Bronchial smooth muscle cell (primary cell): ENCODE measurements at places on chromosomes 7 and 10. TPM values are rescaled to one million over a fixed set of nuclear protein-coding genes. Genes with fewer than 3 reads are reported as not detected.

COX15 gene
- total RNA-seq = 28.2 and 32.6 TPM in 2 replicates

SORCS1 gene
- total RNA-seq = not detected in 2 replicates

OR13A1 gene
- under 0.01 TPM in 1 of 2 replicates, not detected in the other for total RNA-seq

METTL27 gene
- total RNA-seq = 8.3 and 11.8 TPM in 2 replicates

OR6V1 gene
- not detected in 2 replicates for total RNA-seq

TMEM273 gene
- not detected in 2 replicates for total RNA-seq

SEMA3D gene
- 0.95 and 4.0 TPM in 2 replicates for total RNA-seq

RBP4 gene
- 0.17 TPM in 1 of 2 replicates, not detected in the other for total RNA-seq

ASL gene
- total RNA-seq = 18.8 and 34.8 TPM in 2 replicates

PRDX3 gene
- 126 and 131 TPM in 2 replicates for total RNA-seq

TYSND1 gene
- total RNA-seq = 4.9 and 9.8 TPM in 2 replicates

PPP1R17 gene
- total RNA-seq = under 0.01 TPM in 1 of 2 replicates, not detected in the other

PRLHR gene
- 0.09 TPM in 1 of 2 replicates, not detected in the other for total RNA-seq

AGAP5 gene
- 2.7 and 2.8 TPM in 2 replicates for total RNA-seq

DDX56 gene
- total RNA-seq = 33.9 and 35.5 TPM in 2 replicates

ETV1 gene
- total RNA-seq = 6.6 and 28.7 TPM in 2 replicates
